ENCODE measurements at places on chromosomes 12 and 14. TPM values are rescaled to one million over a fixed set of nuclear protein-coding genes. Genes with fewer than 3 reads are reported as not detected.

- DNase-seq: peak; percentile 70
Measured at GRCh38 chr14:22980672-22981089, 1.7 kb downstream of the AJUBA start.

DNA sequence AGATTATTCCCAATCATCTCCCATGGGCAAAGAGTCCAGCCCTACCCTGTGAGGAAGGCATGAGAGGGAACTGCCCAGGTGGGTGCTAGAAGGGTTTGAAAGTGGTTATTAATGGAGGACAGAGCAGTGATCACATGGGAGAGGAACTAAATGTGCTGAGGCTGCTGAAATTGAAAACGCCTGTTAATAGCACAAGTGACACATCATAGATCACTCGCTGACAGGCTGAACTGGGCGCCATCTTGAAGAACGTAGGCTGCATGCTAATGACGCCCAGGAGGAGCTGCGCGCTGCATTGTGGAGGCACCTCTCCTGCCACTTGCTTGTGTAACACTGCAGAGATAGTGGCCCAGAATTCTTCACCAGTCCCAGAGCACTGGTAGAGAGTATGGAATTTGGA is 182.9 kb downstream of the KCNA5 start:
- DNase-seq: no peak

GRCh38 chr14:24179961-24180796 is 8.3 kb downstream of the REC8 start:
- peak; percentile 39 for DNase-seq

GRCh38 chr12:93591137-93591868 is 18.8 kb downstream of the SOCS2 start:
- DNase-seq: peak; percentile 73

DNA sequence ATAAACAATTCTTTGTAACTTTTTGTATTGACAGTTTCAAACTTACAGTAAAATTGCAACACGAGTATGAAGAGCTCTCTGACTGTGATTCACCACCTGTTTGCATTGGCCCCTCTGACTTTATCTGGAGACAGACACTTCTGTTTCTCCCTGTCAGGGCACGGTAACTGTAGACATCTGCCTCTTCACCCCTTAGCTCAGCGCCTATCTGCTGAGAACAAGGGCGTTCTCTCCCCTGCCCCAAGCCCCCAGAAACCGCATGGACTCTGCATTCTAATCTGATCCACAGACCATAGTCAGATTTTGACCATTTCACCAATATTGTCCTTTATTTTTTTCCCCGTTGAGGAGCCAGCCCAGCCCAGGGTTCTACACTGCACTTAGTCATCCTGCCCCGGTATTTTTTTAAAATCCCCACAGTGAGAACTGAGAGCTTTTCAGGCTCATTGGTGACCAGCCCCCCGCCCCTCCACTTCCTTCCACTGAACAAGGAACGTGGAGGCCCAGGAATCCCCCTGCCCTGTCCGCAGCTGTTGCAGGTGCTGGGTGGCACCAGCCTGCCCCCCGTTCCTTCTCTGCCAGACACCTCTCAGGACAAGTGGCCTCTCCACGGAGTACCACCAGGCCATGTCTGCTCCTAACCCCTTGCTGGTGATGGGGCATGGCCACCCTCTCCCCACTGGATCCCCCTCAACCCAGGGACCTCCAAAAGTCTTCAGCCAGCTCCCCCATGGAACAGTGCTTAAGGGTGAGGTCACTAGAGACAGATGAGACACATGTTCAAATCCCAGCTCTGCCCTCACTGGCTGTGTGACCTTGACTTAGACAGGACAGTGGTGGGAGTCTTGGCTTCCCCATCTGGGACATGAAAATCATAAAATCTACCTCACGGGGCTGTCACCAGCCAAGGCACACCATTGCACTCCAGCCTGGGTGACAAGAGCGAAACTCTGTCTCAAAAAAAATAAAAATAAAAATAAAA is 11.2 kb downstream of the RHOF start:
- no peak for DNase-seq

DNA sequence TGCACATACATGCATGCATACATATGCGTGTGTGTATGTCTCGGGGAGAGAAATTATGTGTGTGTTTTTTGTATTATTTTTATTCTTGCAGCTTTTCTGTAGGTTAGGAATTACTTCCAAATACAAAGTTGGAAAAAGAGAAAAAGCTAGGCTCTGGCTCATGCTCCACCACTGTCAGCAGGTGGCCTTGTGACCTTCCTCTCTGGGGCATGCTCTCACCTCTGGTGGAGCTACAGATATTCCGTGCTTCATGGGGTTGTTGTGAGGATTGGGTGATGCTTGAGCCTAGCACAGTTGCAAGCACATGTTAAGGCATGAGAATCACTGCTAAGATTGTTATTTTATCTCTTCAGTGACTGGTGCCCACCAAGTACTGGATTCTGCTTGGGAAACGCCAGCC is 6.7 kb upstream of the SERPINA6 start:
- DNase-seq: no peak

DNA sequence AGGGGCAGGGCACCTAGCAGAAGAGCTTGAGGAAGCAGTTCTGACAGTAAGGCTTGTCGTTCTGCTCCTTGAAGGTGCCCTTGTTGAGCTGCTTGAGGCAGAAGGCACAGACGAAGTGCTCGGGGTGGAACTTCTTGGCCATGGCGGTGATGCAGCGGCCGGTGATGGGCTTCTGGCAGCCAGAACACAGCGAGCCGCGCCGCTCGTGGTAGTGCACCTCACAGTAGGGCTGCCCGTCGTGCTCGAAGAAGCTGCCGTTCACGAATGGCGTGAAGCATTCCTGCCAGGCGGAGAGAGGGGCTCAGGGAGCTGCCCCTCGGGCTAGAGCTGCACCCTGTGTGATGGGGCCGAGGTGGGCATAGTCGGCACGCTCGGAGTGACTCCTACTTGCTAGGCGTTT is 11.4 kb upstream of the RPLP0 start:
- DNase-seq: no peak

- no peak for DNase-seq
Measured at GRCh38 chr12:2537868-2538541, 256.8 kb upstream of the FKBP4 start.

- DNase-seq: peak; percentile 73
Measured at GRCh38 chr12:106841510-106842302, 67.2 kb downstream of the RIC8B start.

DNA sequence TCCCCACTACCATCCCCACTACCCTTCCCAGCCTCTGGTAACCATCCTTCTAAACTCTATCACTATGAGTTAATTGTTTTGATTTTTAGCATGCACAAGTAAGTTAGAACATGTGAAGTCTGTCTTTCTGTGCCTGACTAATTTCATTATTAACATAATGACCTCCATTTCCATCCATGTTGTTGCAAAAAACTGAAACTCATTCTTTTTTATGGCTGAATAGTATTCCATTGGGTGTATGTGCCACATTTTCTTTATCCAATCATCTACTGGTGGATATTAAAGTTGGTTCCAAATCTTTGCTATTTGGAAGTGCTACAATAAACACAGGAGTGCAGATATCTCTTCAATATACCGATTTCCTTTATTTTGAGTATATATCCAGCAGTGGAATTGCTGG is 13.2 kb upstream of the PPM1H start:
- DNase-seq: no peak

- DNase-seq: no peak
Measured at GRCh38 chr12:58575256-58575655, 345.0 kb downstream of the LRIG3 start.

DNA sequence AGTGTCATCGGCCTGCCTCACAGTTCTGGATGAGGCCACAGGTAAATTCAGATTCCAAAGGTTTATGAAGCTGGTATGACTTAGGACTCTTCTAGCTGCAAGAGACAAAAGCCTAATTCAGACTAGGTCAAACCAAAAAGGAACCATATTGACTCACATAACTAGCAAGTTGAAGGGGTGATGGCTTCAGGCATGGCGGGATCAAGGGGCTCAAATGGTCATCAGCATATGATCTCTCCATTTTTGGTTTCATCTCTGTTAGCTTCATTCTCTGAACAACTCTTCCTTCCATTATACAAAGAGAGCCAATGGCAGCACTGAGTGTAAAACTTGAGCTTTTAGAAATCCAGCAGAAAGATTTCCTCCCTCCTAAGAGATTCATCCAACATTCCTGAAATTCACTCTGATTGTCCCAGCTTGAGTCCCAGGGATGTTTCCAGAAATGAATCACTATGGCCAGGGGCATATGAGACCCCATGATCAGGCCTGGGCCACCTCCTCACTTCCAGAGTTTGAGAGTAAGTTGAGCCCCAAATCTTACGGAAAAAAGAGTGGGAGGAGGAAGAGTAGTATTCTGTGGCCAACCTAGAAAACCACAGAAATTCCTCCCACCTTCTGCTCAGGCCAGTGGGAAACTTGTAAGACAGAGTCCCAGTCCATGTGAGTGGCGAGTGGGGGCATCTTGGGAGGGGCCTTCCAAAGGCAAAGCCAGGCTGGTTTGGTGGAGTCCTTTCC is 2.0 kb upstream of the MAP1LC3B2 start:
- DNase-seq: no peak

DNA sequence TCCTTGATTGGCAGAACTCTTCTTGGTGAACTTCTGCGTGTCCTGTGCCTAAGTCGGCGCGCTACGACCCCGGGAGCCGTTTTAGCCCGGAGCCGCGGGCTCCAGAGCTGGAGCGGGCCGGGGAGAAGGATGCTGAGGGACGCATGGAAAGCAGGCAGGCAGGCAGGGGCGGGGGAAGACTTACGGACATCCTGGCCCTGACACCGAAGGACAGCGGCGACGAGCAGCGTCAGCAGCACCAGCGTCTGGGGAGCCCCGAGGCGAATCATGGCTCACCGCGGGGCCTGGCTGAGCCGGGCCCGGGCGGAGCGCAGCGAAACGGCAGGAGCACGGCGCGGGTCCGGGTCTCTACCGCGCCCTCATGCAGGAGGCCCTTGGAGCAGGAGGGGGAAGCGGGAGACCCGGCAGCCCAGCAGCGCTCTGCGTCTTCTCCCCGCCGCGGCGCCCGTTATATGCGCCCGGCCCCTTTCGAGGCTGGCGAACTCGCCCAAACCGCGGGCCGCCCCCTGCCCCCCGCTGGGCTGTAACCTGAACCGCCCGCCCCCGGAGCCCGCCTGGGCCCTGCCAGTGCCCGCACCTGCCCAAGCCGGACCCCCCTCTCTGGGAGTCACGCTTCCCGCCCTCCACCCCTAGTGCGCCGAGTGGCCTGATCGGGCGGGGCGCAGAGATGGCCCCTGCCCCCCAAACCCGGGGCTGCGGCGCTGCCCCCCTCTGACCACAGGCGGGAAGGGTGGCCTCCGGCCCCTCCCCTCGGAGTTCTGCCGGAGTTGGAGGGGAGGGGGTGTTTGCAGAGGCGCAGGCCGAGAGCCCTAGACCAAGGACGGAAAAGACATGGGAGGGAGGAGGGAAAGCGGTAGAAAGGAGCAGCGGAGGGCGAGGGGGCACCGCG is at the start of gene COL2A1:
Gene COL2A1 (minus strand): TSS at position 424 of the 889 bp plus-strand sequence. CDS start 155 bp downstream, at position 269.
- DNase-seq: peak; percentile 47

DNA sequence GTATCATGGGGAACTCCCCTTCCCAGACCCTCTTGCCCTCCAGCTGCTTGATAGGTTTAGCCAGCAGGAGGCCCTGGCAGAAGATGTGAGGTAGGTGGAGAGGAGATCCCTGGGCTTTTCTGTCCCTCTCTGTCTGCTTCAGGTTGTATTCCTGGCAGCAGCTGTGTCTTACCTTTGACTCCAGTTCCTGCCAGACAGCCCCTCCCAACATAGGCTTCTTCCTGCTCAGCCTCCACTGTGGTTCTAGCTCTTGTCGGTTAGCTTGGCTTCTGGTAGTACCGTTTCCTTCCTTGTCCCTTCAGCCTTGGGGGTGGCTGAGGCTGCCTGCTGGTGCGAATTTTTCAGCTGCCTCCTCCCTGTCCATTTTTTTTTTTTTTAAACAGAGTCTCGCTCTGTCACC is 215.7 kb upstream of the CRY1 start:
- DNase-seq: no peak

DNA sequence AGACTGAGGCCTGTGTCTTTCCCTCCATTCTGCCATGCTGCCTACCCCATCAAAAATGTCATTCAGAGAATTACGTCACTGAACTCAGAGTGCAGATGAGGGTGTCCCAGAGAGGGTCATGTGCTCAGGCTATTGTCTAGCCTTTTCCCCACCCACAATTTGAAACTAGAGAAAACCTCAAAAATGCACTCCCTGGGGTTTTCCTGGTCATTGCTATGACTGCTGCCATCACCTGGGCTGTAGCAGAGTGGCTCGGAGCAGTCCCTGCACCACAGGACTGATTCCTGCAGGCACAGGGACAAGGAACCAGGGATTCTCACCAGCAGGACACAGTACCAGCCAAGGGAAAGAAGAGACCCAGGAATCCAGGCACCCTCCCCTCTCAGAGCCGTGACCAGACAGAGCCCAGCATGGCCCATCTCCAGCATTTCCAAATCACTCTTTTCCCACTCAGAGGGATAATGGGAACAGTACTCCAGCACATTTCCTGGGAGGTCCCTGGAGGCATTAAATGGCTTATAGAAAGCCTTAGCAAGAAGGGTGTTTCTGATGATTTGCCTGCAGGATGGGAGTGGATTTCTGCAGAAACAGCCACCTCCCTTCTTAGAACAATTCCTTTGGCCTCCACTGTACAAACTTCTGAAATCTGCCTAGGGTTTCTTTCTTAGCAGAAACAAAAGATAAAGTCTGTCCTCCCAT is 45.9 kb downstream of the VWF start:
- DNase-seq: no peak

GRCh38 chr12:66976526-66976925 is 292.6 kb upstream of the CAND1 start:
- no peak for DNase-seq

DNA sequence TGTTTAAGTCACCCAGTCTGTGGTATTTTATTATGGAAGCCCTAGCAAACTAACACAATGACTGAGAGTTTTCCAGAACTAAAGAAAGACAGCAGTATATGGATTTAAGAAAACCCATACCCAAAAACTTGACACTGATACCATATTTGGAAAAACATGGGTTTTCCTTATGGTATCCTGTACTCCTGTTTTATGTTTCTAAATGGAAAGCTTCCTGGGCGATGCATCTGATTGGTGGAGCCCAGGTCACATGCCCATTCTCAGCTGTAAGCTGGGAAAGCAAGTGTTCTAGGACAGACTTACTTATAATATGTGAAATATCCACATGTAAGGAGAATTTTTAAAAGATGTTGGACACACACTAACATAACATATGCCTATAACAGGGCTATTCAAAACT is 4.5 kb upstream of the RNASE4 start:
- peak; percentile 54 for DNase-seq

- peak; percentile 90 for DNase-seq
Measured at GRCh38 chr12:12696562-12697383, 790 bp upstream of the GPR19 start.

DNA sequence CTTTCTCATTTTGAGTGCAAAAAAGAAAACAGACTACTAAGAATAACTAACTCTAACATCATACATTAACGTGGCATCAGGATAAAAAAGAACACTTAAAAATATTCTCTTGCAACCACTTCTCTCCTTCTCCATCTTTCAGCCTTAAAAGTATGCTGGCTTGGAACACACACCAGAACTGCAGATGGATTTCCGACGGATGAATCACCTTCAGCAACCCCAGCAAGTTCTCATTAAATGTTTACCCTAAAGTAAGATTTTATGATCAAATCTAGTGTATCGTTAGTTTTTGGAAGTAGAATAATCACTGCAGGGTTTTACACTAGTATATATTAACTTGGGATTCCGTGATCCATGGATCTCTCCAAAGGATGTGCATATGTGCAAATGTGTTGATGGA is 1.2 kb downstream of the NEK9 start:
- DNase-seq: no peak

MDGA2 gene
- not detected for total RNA-seq

WSCD2 gene
- total RNA-seq: not detected

TOMM20L gene
- total RNA-seq: not detected

ZNF740 gene
- 48.6 TPM for total RNA-seq

TAS2R7 gene
- not detected for total RNA-seq
